ENCODE measurements at places on chromosomes 13 and 19. TPM values are rescaled to one million over a fixed set of nuclear protein-coding genes. Genes with fewer than 3 reads are reported as not detected.

GRCh38 chr19:12715102-12715501, 8.6 kb downstream of the TNPO2 start:
- no peak for DNase-seq

DNA sequence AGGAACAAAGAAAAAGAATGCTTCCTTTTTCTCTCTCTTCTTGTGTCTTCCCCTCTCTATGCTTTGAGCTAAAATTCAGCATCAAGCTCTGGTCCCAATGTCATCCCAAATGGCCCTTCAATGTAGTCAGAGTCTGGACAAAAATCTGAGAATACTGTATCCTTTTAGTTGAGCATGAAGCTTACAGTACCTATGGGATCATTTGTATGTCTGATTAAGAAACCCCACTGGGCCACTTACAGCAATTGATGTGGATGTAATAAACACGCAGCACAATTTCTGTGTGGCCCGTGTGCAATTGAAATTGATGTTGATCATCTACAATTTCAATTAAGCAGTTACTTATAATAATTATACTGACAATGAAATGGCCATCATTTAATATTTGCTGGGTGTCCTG, 188.9 kb upstream of the RNF113B start:
- DNase-seq, result no peak

DNA sequence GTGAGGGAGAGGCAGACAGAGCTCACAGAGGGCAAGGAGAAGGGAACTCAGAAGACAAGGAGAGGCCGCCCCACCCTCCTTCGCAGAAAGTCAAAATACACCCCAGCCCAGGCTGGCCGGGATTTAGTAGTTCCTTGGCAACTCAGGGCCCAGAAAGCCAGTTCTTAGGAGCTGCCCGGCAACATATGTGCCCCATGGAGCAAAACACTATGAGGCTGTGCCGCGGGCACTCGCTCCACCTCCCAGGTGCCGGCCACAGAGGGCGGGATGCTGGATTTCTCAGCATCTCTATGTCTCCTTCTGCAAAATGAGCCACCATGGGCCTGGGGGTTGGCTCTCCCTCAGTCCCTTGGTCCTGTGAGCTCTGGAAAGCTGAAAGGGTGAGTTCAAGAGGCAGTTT, 93.8 kb upstream of the CACNA1A start:
- no peak for DNase-seq

DNA sequence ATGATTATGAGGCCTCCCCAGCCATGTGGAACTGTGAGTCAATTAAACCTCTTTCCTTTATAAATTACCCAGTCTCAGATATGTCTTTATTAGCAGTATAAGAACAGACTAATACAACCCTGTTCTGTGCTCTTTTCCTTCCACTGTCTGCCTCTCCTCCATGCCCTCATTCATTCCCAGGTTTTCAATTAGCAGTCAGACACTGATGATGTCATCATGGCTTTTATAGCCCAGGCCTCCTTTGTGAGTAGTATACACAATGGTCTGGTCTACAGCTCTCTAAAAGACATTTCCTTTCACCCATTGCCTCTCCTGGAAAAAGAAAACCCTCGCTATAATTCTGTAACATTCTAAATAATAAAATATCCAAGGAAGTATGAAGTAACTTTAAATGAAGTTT, 25.5 kb downstream of the FGF14 start:
- DNase-seq, result no peak

- DNase-seq, result peak; percentile 79
Observed at GRCh38 chr19:19627621-19628500, at the start of gene LPAR2. Gene LPAR2, minus strand, starts transcription at chr19:19628220. Its CDS starts 945 bp downstream, at chr19:19627275.

- no peak for DNase-seq
Observed at GRCh38 chr19:48556825-48557224, 4.9 kb downstream of the SULT2B1 start.

- no peak for DNase-seq
Observed at GRCh38 chr13:31965361-31966066, 66.1 kb upstream of the FRY start.

DNA sequence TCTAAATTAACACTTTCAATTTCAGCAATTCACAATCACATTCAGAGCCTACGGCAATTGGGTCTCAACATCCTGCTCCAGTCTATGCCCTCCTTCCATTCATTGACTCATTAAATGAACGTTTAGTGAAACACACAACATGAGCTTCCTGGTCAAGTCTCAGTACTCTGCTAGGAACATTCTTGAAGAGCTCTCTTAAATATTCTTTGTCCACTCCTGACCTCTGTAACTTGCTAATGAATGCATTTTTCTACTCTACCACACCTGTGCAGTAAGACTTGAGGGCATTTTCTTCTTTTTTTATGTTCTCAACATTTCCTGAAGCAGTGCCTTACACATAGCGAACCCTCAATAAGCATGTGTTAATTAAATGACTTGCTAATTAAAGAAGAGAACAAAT, 168.6 kb downstream of the OXGR1 start:
- no peak for DNase-seq

DNA sequence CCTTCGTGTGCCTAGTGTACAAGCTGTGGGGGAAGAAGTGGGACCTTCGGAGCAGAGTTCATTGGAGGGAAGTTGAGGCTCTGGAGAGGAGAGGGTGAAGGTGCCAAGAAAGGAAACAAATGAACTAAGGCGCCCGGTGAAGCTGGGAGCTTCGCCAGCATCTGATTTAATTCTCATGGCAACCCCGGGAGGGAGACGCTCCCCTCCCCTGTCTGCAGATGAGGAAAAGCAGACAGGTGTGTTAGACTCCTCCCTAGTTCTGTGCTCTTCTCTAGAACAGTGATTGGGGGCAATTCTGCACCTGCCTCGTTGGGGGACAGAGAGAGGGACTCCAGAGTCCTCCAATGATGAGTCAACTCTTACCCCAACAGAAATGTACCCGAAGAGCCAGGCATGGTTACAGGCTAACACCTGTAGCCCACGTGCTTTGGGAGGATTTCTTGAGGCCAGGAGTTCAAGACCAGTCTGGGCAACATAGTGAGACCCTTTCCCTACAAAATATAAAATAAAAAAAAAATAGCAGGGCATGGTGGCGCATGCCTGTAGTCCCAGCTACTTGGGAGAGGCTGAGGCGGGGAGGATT, 4.2 kb downstream of the SSC5D start:
- DNase-seq, result no peak

- no peak for DNase-seq
Observed at GRCh38 chr13:22903301-22903700, 277.5 kb upstream of the SGCG start.

GRCh38 chr19:3142781-3143337, 7.0 kb downstream of the GNA15 start:
- DNase-seq, result no peak

- peak; percentile 80 for DNase-seq
Observed at GRCh38 chr19:10420444-10421239, at the start of gene PDE4A. Gene PDE4A, plus strand, starts transcription at chr19:10420538. Its CDS starts 227 bp downstream, at chr19:10420765.

The DACH1 gene
- not detected for total RNA-seq

The CABP5 gene
- total RNA-seq, result not detected

The CADM4 gene
- 0.39 TPM for total RNA-seq

The CNFN gene
- total RNA-seq, result not detected

The ACER1 gene
- total RNA-seq, result 0.14 TPM

The FXYD5 gene
- 334 TPM for total RNA-seq

The ZSCAN18 gene
- 13.8 TPM for total RNA-seq

The SETDB2 gene
- total RNA-seq, result 15.9 TPM

The TEAD2 gene
- total RNA-seq, result not detected

The TUBA3C gene
- not detected for total RNA-seq

The TTC9B gene
- not detected for total RNA-seq

The TMC4 gene
- total RNA-seq, result 0.27 TPM

The C1QTNF9B gene
- total RNA-seq, result not detected

The SYNE4 gene
- 2.0 TPM for total RNA-seq

The TNFSF9 gene
- total RNA-seq, result 1.2 TPM

The VSIG10L gene
- total RNA-seq, result 3.2 TPM
